ENCODE measurements at places on chromosomes 3 and 15. TPM values are rescaled to one million over a fixed set of nuclear protein-coding genes. Genes with fewer than 3 reads are reported as not detected.

Gene ADAMTS9
- 4.0 TPM for total RNA-seq

- H3K4me3 ChIP-seq, result no peak overlapping the region
- no peaks in the 10 kb centered on the region for H3K36me3 ChIP-seq
These were observed 31.5 kb upstream of the MINDY4B start for GRCh38 chr3:150936693-150937092.

Gene BNC1
- total RNA-seq, result not detected

Gene STOML1
- 7.6 TPM for total RNA-seq

Measured in Caco-2 (cell line).